Skin of body (tissue), 3 donors: ENCODE measurements at places on chromosomes 1 and 21. TPM values are rescaled to one million over a fixed set of nuclear protein-coding genes. Genes with fewer than 3 reads are reported as not detected.

CAMK1G gene
- total RNA-seq: not detected

GRIK3 gene
- 0.59 TPM for total RNA-seq

LCE2C gene
- total RNA-seq: 3.4 TPM

RC3H1 gene
- total RNA-seq: 24.5 TPM

CAMSAP2 gene
- 36.9 TPM for total RNA-seq

NBPF10 gene
- 4.1 TPM for total RNA-seq

MSTO1 gene
- total RNA-seq: 29.4 TPM

IFFO2 gene
- total RNA-seq: 39.2 TPM

DCST1 gene
- 0.10 TPM for total RNA-seq

BSND gene
- total RNA-seq: not detected

IL22RA1 gene
- total RNA-seq: 5.0 TPM

MTARC1 gene
- 15.5 TPM for total RNA-seq

SERTAD4 gene
- 5.7 TPM for total RNA-seq

HNRNPU gene
- 379 TPM for total RNA-seq

FMO2 gene
- total RNA-seq: 2.0 TPM

ASPM gene
- total RNA-seq: 16.6 TPM

ITLN2 gene
- total RNA-seq: not detected

PLA2G2C gene
- not detected for total RNA-seq

PPOX gene
- 16.7 TPM for total RNA-seq

SCNM1 gene
- total RNA-seq: 19.2 TPM

OPRD1 gene
- total RNA-seq: 0.20 TPM

CNR2 gene
- 0.10 TPM for total RNA-seq

NES gene
- 54.7 TPM for total RNA-seq

CRABP2 gene
- total RNA-seq: 72.5 TPM

CASQ1 gene
- 109 TPM for total RNA-seq

CD84 gene
- total RNA-seq: 3.8 TPM

XPR1 gene
- 16.0 TPM for total RNA-seq

KCNA3 gene
- 0.30 TPM for total RNA-seq

RGS21 gene
- total RNA-seq: not detected

IRF6 gene
- 77.9 TPM for total RNA-seq

DNAJC28 gene
- total RNA-seq: 1.6 TPM

OR10J1 gene
- not detected for total RNA-seq

TTC34 gene
- total RNA-seq: 0.10 TPM

DCDC2B gene
- not detected for total RNA-seq

TRIM46 gene
- total RNA-seq: 0.20 TPM

CATSPERE gene
- total RNA-seq: 1.9 TPM

DMRTA2 gene
- not detected for total RNA-seq

SMCP gene
- total RNA-seq: not detected

ZNF648 gene
- 0.89 TPM for total RNA-seq

PCNX2 gene
- 9.3 TPM for total RNA-seq

FBXO2 gene
- 0.99 TPM for total RNA-seq

CFAP107 gene
- not detected for total RNA-seq
